ENCODE measurements at places on chromosomes 11 and 22.

DNA sequence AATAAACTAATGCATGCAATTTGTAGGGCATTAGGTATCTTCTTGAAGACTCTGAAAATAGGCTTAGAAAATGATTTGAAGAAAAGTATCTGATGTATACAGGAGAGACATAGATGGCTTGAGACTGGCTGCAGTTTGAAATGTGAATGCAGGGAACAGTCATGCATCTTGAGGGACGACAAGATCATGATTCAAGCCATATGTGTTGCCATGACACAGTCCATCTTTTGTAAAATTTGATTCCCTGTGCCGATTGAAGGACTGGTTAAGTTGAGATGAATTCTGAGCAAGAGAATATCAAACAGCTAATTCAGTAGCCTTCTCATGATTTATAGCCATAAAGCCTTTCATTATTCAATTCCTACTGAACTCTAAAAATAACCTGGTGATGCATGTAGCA, 231.6 kb downstream of the CASP12 start:
- no peak for DNase-seq

- DNase-seq = no peak
These were observed 8.1 kb downstream of the IGSF9B start for GRCh38 chr11:133948711-133949110.

GRCh38 chr11:94786264-94787126, 18.3 kb downstream of the AMOTL1 start:
- DNase-seq = no peak

- DNase-seq = no peak
These were observed 14.1 kb downstream of the KBTBD3 start for GRCh38 chr11:106063009-106063408.

DNA sequence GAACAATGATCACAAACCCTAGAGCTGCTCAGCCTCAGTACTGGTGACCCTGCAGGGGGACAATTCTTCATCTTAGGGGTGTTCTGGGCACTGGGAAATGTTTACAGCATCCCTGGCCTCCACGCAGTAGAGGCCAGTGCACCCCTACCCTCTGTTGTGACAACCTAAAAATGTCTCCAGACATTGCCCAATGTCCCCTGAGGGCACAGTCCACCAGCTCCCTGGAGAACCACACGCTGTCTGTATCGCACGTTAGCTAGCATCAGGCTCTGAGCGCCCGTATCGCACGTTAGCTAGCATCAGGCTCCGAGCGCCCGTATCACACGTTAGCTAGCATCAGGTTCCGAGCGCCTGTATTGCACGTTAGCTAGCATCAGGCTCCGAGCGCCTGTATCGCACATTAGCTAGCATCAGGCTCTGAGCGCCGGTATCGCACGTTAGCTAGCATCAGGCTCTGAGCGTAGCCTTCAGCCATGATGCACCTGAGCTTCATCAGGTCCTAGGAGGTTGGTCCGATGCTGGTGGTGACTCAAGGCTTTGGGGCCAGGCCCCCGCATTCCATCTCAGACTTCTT, 111.1 kb upstream of the ANO1 start:
- no peak for DNase-seq

DNA sequence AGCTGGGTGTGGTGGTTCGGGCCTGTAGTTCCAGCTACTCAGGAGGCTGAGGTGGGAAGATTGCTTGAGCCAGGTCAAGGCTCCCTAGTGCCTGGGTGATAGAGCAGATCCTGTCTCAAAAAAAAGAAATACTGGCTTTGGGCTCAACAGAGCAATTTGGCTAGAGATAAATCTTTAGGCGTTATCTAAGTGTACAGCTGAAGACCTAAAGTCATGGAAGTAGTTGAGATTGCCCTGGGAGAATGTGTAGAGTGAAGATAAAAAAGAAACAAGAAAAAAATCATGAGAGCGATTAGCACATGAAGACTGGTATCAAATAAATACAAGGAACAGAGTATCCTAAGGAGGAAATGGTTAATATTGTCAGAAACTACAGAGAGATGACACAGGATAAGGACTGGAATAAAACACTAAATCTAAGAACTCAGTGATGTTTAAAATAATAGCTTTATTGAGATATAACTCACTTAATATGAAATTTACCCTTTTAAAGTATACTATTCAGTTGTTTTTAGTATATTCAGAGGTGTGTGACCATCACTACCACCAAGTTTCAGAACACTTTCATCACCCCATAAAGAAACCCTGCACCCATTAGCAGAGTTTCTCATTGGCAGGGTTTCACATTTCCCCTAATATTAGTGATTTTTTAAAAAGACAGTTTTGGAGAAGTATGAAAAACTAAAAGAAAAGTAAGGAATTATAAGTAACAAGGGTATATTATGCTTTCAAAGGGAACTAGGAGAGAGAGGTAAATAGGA, 20.7 kb downstream of the PIK3C2A start:
- no peak for DNase-seq

- no peak for DNase-seq
These were observed 2.3 kb downstream of the CXCR5 start for GRCh38 chr11:118885831-118886565.

DNA sequence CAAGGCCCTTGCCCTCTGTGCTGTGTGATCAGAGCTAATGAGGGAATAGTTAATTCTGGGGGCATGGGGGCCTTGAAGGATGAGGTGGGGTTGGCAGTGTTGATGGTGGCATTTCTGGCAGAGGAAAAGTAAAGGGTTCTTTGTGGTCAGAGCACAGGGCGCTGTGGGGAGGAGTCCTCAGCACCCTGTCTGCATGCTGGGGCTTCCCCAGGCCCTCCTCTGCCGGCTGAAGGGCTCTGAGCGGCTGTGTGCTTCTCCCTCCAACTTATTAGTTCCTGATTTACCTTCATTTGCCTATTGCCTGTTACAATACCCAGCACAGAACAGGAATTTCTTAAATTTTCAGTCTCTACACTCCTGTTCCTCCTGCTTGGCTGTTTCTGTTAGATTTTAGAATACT, 122.8 kb downstream of the HIPK3 start:
- no peak for DNase-seq

DNA sequence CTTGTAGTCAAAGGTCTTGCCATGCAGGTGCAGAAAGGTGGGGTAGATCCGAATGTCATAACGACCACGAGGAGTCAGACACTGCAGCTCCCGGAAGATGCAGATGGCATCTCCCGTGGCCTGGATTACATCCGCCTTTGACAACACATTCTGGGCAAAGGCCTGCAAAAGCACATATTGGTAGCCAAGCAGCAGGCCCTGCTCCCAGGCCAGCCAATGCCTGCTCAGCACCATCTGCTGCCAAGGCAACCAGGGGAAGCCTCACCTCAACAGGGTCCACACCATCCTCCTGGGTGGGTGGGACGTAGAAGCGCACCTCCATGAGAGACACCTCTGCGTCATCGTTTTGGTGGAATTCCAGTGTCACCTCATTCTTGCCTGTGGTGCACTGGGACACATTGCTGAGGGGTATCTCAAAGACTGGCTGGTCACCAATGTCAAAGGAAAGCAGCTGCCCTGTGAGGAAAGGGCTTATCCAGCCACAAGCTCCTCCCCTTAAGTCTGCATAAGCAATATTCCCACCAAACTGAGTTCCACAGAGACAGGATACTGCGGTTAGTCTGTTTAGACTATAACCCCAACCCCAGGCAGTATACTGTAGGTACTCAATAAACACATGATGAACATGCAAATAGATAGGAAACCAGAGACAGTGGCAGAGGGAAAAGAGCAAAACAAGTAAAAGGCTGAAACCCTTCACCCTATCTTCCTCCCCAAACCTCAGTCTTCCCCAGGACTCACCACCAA, 2.8 kb downstream of the SSRP1 start:
- DNase-seq = no peak

DNA sequence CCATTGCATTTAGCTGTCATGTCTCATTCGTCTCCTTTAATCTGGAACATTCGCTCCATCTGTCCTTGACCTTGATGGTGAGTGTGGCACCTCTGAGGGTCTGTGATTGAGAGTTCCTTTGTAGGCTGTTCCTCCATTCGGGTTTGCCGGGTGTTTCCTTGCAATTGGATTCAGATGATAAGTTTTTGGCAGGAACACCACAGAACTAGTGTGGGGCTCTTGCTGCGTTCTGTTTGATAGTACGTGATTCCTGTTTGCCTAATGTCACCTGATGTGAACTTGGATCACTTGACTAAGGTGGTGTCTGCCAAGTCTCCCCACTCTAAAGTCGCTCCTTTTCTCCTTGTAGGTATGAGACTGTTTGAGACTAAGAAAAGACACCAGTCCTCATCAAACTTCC, 109.7 kb upstream of the TMEM45B start:
- DNase-seq = no peak

- DNase-seq = no peak
These were observed 488.7 kb downstream of the JRKL start for GRCh38 chr11:96878299-96879051.

DNA sequence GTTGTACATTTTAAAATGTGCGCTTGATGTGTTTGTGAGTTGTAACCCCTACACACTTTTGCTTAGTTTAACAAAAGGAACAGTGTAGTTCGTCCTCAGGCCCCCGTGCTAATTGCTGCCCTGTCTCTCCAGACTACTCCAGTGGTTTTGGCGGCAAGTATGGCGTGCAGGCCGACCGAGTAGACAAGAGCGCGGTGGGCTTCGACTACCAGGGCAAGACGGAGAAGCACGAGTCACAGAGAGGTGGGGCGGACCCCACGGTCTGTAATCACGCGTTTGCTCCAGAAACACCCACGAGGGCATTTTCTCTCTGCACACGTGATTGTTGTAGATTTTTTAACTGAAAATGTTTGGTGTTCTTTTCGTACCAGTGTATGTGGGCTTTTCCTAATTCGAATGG, 18.6 kb downstream of the CTTN start:
- DNase-seq = no peak

DNA sequence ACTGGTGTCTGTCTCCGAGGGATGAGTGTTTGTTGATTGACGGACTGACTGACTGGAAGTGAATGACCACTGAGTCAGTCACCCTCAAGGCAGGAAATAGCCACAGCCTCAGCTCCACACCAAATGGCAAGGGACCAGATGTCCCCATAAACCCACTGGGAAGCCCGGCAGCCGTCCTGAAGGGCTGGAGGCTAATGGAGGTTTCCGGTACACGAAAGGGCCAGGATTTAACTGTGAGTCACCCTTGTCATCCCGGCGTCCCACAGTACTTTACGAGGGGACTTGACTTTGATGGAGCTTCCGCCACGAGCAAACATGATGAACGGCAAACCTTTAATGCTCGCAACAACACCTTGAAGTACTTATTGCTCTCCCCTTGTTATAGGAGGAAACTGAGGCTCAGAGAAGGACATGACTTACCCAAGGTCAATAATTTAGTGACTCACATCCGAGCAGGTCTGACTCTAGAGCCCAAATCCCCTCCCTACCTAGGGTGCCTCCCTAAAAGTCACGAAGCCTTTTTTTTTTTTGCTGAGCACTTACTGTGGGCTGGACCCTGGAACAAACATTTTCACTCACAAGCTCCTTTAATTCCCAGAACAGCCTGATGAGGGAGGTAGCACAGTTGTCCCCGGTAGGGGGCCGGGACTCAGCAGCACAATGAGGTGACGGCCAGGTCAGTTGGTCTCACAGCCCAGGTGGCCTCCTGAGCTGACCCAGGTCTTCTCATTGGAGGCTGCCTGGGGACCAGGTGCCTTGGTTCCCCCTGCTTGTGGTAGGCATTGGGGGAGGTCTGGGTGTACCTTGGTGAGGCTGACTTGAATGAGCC, 25.2 kb upstream of the GCAT start:
- DNase-seq = no peak

GRCh38 chr22:49268924-49269323, 558.7 kb downstream of the BRD1 start:
- DNase-seq = no peak

GRCh38 chr11:34345991-34346480, 11.8 kb downstream of the ABTB2 start:
- DNase-seq = no peak

GRCh38 chr22:49018601-49019000, 809.1 kb downstream of the BRD1 start:
- DNase-seq = no peak

DNA sequence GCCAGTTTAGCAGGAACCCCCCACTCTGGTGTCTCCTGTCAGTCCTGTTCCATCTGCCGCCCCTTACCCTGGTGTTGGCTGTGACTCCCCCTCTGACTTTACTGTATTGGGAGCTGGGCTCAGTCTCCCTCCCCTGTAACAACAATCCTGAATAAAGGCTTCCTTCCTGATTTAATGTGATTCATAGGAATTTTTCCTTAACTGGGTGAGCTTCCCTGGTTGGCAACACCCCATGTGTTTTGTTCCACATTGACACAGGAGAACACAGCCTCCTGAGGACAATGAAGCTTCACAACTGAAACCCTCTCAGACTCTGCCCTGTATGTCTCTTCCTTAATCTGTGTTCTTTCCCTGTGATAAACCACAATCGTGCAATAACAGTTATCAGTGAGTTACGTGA, 8.4 kb downstream of the APOL4 start:
- no peak for DNase-seq

GRCh38 chr11:78840200-78840599, 265.5 kb upstream of the NARS2 start:
- DNase-seq = no peak

DNA sequence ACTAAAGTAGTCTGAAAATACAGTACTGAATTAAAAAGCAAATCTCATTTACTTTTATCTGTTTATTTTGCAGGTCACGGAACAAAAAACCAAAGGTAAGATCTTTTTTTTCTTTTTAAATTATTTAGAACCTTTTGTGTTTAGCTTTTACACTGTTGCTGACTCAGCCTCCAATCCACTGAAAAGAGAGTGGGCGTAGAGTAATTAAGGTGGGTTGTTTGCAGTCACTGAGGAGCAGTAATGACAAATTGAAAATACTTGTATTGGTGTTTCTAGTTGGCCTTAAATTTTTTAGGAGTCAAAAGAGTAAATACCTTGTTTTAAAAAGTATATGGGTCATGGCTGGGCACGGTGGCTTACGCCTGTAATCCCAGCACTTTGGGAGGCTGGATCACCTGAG, 73.4 kb downstream of the TNRC6B start:
- no peak for DNase-seq

DNA sequence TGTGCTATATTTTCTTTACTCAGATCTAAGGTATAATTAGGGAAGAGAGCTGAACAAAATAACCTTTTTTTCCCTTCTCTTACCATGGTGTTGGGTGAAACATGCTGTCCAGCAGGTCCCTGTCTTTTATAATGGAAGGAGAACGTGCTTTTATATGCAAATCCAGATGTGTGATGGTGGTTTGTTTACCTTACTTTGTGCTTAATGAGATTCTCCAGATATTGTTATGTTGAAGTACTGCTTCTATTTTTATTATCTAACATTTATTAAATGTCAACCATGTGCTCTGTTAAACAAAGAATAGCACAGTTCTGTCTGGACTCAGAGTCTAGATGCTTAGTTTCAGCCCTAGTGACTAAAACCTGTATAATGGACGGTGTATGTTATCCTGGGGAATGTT, 10.1 kb upstream of the GRIK4 start:
- DNase-seq = no peak

DNA sequence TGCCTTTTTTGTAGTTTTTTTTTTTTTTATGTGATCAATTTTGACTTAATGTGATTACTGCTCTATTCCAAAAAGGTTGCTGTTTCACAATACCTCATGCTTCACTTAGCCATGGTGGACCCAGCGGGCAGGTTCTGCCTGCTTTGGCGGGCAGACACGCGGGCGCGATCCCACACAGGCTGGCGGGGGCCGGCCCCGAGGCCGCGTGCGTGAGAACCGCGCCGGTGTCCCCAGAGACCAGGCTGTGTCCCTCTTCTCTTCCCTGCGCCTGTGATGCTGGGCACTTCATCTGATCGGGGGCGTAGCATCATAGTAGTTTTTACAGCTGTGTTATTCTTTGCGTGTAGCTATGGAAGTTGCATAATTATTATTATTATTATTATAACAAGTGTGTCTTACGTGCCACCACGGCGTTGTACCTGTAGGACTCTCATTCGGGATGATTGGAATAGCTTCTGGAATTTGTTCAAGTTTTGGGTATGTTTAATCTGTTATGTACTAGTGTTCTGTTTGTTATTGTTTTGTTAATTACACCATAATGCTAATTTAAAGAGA, 12.5 kb downstream of the CCND1 start:
- no peak for DNase-seq

Data from stimulated activated CD4-positive, alpha-beta T cell treated with anti-CD3 and anti-CD28 coated beads, Interleukin-1b, Interleukin-23, amount 100 ng/mL, for 1 hour (primary cell).